ENCODE measurements at places on chromosomes 6 and 20.

DNA sequence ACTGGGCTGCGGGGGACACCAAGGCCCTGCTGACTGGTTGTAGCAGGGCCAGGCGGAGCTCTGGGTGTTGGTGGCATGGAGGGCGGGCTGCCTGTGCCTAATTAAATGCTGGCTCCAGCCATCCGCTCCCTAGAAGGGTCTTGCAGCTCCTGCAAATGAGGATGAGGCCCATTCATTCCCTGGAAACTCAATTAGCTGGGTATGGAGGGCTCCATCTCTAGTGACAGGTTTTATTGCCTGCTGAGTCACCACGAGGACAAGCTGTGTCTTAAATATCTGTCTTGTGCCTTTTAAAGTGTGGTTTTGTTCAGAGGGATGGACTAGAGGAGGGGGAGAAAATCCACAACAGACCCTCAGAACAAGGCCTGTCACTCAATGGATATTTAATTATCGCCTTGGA, 60.9 kb downstream of the SULF2 start:
- DNase-seq, result no peak

DNA sequence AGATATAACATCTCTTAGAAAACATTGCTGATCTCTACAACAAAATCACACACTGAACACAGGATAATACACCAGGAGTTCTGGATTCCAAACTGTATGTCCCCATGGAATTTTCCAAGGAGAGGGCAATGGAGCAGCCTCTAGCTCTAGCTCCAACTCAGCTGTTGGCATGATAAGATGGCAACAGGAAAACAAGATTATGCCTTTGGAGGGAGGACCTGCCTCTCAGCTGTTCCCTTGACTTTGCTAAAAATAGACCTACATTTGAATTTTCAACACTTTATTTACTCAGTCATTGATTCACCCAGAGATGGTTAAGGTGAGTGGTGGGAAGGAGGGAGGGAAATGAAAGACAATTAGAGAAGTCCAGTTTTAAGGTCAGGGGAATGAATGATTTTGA, 246.7 kb downstream of the ALDH8A1 start:
- no peak for DNase-seq

- DNase-seq, result no peak
Observed at GRCh38 chr6:19802656-19803055, 34.5 kb upstream of the ID4 start.

- DNase-seq, result no peak
Observed at GRCh38 chr6:34866509-34866908, 21.3 kb downstream of the TAF11 start.

- DNase-seq, result no peak
Observed at GRCh38 chr6:132054525-132054924, 103.4 kb upstream of the CCN2 start.

DNA sequence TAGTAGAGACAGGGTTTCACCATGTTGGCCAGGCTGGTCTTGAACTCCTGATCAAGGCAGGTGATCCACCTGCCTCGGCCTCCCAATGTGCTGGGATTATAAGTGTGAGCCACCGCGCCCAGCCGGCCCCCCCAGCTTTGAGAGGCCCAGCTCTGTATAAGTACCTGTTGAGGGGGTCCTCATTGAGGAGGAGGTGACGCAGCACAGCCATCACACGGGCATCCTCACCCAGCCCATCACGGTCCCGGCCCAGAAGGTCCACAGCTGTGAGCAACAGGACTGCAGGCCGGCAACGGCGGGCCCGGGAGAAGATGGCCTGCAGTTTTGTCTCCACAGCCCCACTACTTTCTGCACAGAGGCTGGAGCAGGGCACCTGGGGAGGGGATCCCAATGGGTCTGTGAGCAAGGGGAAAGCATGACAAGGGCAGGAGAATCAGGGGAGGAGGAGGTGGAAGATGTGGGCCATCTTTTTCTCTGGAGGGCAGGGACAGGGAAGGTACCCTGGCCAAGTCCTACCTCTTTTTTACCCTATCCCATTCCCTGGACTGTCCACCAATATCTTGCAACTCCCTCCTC, 7.7 kb downstream of the GNMT start:
- DNase-seq, result no peak

- DNase-seq, result no peak
Observed at GRCh38 chr6:166554316-166554715, 32.2 kb downstream of the RAMACL start.

- DNase-seq, result no peak
Observed at GRCh38 chr6:109406196-109406595, 23.9 kb upstream of the CD164 start.

- no peak for DNase-seq
Observed at GRCh38 chr20:53468587-53468986, 125.1 kb downstream of the ZNF217 start.

GRCh38 chr20:31704225-31705119, 18.2 kb downstream of the BCL2L1 start:
- no peak for DNase-seq
